ENCODE measurements at places on chromosomes 5 and 9.
A peak's percentile ranks its signal among the peaks of the same experiment; 100 is the strongest.

GRCh38 chr5:151743530-151743929 is 14.9 kb downstream of the ATOX1 start:
- DNase-seq, result no peak

DNA sequence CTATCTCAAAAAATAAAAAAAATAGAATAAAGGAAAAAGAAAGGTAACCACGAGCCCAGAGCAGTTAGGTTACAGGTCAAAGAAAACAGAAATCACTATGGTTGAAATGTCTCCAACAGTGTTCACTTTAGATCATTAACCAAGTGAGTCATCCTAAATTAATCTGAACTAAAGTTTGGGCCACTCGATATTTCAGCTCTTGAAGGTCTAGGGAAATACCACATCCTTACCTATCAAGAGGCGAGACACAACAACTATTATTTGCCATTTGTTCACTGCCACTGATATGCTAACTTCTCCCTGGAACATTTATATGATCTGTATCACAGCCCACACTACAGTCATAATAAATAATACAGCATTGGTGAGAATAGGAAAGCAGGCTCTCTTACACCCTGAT is 111.3 kb upstream of the NR5A1 start:
- no peak for DNase-seq

GRCh38 chr5:170365011-170365410 is 24.2 kb downstream of the KCNMB1 start:
- no peak for DNase-seq

DNA sequence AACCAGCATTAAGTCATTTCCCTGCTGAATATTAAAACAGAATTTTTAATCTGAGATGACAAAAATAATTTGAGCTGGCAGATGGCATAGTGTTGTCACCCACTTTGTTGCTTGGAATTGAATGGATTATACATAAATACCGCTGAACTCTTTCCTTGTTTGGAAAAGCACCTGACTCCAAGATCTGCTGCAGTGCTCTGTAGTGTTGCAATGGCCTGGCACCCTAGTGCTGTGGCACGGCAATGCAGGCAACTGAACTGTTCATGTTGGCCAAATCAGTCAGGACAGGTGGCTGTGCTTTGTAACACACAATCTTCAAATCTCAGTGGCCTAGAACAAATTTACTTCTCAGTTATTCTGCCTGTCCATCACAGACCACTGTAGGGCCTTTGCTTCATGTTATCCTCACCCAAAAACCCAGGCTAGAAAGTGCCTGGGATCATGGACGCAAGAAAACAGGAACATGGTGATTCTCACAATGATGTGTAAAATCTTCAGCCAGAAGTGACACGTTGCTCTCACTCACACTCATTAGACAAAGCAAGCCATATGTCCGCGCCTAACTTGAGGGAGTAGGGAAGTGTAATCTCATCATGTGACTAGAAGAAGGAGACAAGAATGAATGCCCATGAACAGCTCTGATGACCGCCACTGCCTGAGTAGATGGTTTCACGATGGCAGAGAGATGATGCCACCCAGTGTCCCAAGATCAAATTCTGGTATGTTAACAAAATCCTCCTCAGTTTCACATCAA is 191.9 kb upstream of the PUM3 start:
- no peak for DNase-seq

GRCh38 chr5:72691751-72692150 is 124.7 kb upstream of the TNPO1 start:
- no peak for DNase-seq

DNA sequence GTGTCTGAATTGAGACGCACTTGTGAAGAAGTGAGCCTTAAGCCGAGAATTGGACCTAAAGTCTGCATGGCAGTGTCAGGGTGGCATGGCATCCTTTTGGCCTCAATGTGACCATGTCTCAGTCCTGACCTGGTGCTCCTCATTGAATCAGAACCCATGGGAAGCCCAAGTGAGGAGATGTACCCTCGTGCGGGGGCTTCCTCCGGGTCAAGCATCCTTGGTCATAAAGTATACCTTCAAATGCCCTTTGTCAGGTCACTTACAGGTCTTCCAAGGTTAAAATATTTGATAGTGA is 202.2 kb downstream of the GADD45G start:
- DNase-seq, result no peak

DNA sequence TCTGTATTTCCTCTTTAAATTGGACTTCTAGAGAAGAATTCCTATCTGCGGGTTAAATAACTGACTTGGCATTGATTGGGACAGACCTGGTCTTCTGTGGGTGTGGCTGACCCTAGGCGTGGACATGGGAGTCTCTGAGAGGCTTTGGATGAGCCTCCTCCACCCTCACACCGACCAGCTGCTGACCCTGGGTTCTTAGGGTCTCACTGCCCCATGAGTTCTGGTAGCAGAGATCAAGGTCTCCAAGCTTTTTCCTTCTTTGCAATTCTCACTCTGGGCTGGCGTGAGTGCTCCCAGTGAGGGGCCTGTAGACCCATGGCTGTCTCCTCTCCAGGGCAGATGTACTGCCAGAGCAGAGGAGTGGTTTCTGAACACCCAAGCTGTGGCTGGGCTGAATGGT is 41.6 kb upstream of the PITX1 start:
- no peak for DNase-seq

DNA sequence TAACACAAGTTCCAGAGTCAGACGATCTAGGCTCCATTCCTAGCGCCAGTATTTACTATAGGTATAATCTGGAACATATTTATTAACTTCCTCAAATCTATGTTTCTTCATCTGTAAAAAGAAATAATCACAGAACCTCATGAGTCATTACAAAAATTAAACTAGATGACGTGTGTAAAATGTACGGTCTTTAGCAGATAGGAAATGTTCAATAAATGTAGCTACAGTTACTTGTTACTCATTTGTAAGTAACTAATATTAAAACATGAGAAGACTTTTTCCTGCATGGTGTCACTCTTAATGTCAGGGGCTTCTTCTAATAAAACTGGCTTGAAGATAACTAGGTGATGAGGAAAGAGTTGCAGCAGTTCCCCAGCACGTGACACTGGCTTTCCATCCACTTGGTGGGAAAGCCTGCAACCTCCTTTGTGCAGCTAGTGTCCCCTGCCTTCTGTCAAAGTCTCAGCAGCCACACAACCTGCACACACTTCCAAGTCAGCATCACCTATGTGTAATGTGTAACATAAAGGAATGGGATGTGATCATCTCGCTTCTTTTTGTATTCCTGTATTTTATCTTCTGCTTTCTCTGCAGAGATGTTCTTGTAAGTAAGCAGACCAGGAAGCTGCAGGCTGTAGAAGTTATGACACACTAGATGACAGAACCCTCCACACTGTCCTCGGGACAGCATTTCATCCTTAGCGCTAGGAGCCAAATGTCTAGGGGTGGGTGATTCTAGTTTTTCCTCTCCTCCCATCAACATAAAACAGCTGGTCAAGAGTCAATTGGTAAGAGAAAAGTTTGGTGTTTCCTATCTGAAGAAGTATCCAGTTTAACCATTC is 1.8 kb upstream of the JAKMIP2 start:
- DNase-seq, result no peak

GRCh38 chr5:113068559-113068958 is 92.0 kb downstream of the DCP2 start:
- peak; percentile 62 for DNase-seq

- no peak for DNase-seq
These were observed 57.4 kb upstream of the JAK2 start for GRCh38 chr9:4927701-4928100.

- DNase-seq, result no peak
These were observed 205.6 kb downstream of the PSAT1 start for GRCh38 chr9:78502566-78502965.

- no peak for DNase-seq
These were observed 32.2 kb downstream of the ALDH7A1 start for GRCh38 chr5:126562823-126563222.

GRCh38 chr5:95770830-95771708 is 39.9 kb downstream of the RHOBTB3 start:
- no peak for DNase-seq

DNA sequence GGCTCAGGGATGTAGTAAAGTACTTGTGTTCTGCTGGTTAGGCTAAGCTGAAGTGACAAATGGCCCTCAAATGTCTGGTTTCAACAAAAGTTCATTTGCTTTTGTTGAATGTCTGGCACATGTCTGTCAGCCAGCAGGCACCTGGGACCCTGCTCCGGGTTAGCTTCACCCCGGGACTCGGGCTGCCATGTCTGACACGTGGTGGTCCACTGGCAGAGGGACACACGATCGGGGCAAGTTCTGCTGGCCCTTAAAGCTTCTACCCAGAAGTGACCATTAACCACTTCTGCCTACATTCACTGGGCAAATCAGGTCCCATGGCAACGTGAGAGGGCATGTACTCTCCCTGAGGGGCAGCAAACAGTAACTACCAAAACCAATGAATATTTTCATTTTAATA is 23.8 kb downstream of the POLR1E start:
- no peak for DNase-seq

DNA sequence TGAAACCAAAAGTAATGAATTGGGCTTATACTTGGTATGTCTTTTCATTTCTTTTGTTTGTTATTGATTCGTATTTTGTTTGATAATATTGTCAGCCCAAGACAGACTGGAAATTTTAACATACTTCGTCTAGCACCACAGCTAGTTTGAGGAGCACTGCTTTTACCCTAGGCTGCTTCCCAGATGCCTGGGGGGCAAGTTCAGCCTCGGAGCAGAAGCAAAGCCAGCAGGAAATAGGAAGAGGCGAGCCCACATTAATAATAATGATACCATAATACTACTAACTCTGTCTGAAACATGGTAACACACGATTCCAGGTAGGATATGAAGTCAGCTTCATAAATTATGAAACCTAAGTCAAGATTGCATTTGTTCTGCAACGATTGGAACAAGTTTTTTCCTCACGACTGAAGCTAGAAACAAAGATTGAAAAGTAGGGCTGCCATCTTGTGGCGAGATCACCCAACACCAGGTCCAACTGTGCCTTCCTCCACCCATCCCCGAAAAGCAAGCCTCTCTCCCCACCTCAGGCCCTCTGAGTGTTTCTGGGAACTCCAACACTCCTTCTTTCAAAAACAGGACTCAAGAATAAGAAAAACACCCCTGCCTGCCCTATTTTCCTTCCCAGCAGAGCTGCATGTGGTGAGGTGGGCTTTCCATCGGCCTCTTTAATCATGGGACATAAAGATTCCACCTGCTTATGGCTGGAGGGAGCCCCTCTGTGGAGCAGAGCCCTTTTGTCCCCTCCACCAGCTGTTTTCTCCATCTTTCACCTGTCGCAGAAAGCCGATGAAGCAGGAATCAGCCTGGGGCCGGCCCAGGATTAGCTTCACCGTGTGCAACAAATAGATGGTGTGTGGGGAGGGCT is 236.4 kb downstream of the CAAP1 start:
- peak; percentile 27 for DNase-seq

- DNase-seq, result no peak
These were observed 38.5 kb upstream of the ITGA2 start for GRCh38 chr5:52950686-52951085.

- no peak for DNase-seq
These were observed 2.0 kb downstream of the SEMA6A start for GRCh38 chr5:116572350-116573278.

DNA sequence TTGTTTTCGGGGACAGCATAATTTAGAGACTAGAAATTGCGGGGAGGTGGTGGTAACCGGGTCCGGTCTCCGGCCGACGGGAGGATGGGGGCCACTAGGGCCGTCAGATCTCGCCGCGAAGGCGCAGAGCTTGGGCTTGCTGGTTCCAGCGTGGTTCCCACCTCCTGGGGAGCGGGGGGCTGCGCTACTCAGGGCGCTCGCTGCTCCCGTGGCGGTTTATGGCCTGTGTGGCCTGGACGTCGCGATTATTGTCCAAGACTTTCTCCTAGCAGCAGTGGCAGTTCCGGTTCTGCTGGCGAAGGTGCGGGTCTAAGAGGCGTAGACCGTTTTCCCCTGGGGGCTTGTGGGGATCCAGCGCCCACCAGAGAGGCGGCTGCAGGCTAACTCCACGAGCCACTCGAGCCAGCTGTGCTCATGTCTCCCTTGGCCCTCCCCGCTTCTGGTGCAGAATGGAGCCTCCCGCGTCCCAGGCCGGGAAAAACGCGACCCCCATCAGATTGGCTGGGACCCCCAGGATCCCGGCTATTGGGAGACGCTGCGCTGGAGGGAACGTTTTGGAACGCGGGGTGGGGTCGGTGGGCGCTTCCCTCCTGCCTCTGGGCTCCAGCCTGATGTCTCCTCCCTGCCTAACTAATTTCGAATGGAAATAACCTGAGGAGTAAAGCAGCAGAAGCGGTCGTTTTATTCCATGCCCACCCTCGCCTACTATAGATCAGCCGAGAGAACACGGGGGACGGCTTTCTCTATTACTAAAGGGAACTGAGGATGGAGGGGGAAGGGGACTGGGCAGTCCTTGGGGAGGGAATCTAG is 87.1 kb downstream of the ENTREP1 start:
- no peak for DNase-seq

DNA sequence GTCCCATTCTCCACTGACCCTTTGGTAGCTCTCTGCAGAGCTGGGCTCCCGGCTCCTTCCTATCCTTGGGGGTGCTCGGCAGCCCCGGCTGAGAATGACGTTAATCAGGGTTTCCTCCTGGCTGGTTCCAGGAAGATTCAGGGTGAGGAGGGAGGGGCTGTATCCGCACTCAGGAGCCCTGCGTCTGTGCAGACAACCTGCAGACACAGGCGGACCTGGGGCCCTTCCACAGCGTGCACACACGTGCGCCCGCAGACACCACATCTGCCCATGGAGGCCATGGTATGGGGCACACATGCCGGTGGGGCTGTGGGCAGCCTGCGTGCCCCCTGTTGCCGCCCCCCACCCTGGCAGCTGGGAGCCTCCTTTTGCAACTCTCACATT is 66.6 kb upstream of the RNU6ATAC start:
- DNase-seq, result no peak

GRCh38 chr5:13814301-13814700 is 130.2 kb downstream of the DNAH5 start:
- peak; percentile 60 for DNase-seq

- no peak for DNase-seq
These were observed 133.9 kb upstream of the SPEF2 start for GRCh38 chr5:35483780-35484179.

All from LHCN-M2 (cell line).